Stimulated activated CD8-positive, alpha-beta memory T cell treated with anti-CD3 and anti-CD28 coated beads, Interleukin-12 subunit alpha, Interleukin-12 subunit beta, amount 100 ng/mL, for 1 hour (primary cell): ENCODE measurements at places on chromosomes 3 and 15.

DNA sequence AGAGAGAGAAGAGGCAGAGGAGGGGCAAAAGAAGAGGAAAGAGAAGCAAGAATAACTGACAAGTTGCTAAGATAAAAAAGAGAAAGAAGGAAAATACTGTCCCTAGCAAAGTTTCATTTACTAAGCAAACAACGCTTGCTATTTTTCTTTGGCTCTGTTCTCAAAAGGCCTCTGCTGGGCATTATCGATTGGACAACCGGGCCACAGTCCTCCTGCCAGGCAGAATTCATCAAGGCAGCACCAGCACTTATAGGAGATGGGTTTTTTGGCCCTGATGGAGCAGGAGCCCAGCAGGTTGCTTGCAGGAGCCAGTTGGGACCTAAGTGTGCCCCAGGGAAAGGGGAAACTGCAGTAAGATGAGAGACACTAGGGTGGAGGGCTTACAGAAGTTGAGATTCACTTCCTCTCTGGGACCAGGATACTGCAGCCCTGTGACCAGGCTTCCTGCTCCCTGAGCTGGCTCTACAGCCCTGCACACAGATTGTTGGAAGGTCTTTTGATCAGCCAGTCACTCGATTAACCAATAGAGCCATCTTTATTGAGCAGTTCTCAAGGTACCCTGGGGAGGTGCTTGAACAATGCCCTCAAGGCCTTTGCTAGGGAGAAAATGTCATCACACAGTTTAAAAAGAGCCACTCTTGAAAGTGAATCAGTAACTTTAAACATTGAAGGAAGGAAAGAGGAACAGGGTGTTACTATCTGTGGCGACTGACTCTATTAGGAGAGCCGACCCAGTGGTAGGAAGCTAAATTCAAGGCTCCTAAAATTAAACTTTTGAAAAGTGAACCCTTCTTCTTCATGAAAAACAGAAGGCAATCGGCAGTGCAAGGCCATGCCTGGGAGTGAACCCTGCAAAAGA lies 28.8 kb upstream of the GLCE start:
- DNase-seq: no peak

DNA sequence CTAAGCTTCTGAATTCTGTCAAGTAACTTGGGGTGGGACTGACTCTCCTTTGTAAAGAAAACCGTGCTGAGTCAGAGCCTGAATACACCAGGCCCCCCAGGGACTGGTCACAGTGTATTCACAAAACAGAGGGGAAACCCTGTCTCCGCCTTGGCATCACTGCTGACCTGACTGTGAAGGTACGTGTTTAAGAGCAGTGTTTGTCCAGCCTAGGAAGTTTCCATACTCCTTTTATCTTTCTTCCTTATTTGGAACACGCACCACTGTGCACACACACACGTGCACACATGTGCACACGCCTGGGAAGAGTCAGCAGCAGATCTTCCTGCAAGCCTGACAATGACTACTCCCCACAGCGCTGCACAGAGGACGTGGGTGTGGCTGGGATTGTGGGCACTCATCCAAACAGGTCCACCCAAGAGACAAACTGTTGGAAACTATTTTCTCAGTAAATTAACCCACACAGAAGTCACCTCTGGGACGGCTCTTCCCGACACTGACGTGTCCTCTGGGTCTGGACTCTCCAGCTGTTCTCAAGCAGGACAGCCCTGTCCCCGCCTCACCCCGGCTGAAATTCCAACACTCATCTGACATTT lies 87.7 kb downstream of the ATP10A start:
- DNase-seq: no peak

DNA sequence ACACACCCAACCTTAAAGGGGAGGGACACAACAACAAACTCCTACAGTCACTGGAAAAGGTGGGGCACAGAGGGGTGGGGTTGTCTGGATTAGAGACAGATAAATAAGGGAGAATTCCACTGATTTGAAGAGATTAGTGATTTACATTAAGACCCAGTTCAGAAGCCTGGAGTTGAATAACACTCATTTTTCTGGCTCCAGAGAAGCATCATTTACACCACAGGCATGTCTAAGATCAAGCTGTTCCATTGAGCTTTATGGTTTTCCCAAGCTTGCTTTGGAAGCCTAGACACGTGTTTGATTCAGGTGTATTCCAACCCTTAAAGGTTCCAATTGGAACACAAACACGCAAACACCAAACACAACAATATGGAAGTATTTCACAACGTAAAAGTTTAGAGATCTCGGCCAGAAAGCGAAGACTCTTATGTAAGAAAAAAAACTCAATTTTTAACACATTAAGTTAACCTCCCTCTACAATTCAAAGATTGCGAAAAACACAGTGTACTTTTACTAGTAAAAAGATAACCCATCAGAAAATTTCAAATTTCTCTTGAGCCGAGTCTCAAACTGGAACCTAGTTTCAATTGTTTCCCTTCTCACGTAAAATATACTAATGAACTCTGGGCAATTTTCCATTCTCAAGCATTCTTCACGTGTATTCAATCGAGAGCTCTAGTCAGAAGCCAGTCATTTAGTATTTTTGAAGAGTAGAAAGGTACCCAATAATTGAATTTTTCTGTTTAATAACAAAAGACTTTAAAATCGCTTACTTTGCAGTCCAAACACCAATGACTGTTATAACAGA lies 2.1 kb downstream of the TRA2B start:
- no peak for DNase-seq

- no peak for DNase-seq
Observed at GRCh38 chr15:32893421-32893820, 175.6 kb downstream of the GREM1 start.

DNA sequence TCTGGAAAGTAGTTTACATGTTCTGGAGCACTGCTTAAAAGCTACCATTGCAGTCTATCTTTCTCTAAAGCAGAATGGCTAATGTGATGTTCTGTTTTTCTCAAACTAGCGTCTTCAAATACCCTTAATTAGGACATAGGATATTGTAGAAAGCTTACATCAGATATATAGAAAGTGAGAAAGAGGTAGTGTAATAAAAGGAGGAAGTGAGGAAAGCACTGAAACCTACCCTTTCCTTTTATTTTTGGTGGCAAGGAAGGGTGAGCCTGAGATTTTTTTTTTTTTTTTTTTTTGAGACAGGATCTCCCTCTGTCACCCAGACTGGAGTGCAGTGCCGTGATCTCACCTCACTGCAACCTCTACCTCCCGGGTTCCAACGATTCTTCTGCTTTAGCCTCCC lies 9.4 kb downstream of the SENP2 start:
- no peak for DNase-seq

GRCh38 chr3:59813148-59813538 lies 763.3 kb upstream of the CFAP20DC start:
- no peak for DNase-seq

DNA sequence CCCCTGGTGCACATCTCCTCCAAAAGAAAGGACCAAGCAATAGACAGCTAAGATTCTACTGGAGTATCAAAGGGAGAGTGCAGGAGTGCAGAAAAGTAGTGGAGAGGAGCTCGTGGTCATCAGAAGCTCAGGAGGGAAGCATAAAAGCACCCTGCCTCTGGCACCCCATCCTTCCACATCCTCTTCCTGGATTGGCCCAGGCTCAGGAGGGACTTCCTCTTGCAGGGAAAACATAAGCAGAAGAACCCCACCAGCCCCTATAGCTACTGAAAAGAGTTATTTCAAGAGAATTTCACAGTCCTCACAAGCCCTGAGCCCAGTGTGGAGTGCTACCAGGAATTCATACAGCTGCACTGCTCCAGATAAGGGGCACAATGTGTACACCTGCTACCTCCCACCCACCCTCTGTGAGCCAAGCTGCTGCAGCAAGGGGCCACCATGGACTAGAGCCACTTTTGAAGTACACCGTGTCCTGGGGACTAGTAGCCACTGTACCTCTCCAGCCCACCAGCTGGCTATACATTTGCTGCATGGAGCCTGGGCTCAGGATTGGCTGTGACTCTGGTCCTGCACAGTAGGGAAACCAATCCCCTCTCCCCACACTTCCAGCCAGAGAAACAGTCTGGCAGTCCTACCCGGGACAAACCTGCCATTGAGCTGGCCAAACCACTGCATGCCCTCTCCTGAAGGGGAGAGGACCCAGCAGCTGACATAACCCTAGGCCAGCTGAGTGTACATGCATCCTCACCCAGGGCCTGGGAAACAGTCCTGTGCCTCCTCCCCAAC lies 43.0 kb downstream of the CD200R1 start:
- DNase-seq: no peak

DNA sequence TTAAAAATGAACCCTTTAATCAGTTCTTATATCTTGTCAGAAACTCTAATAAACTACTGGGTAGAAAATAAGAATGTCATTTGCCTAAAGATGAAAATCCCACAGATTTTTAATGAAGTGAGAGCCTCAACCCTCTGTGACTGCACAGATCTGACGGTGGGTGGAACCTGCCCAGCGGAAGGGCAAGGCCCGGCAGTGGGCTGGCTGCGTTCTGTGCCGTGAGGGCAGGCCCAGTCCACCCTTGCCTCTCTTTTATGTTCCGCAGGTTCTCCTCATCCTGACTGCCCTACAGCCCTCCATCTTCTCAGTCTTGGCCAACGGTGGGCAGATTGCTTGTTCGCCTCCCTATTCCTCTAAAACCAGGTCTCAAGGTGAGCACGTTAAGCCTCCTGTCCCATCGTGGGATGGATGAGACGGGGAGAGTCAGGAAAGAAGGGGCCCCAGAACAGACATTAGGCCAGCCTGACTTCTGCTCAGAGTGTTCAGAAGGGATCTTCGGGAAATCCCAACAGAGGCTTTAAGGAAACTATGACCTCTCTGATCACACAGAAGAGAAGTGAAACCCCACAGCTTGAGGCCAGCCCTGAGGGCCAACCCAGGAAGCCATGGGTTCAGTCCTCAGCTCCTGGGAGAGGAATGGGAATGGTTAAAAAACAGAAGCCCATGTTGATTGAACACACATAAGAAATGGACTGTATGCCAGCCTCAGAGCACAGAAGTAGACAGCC lies 16.0 kb downstream of the SLC51A start:
- no peak for DNase-seq

- DNase-seq: no peak
Observed at GRCh38 chr3:186322761-186323160, 39.3 kb downstream of the DGKG start.

DNA sequence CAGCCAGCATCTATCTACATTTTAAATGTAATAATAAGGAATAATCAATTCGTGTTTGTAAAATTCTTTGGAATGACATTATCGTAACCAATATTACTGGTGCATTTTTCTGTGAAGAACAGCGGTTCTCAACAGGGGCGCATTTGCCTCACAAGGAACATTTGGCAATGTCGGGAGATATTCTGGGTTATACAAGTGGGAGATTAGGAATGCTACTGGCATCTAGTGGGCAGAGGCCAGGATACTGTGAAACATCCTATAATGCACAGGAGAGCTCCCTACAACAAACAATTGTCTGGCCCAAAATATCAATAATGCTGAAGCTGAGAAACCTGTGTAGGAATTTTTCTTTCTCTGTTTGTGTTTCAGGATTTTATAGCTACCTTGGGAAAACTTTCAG lies 25.0 kb downstream of the ACP3 start:
- DNase-seq: no peak

- DNase-seq: no peak
Observed at GRCh38 chr3:22704166-22704565, 499.0 kb upstream of the UBE2E2 start.

DNA sequence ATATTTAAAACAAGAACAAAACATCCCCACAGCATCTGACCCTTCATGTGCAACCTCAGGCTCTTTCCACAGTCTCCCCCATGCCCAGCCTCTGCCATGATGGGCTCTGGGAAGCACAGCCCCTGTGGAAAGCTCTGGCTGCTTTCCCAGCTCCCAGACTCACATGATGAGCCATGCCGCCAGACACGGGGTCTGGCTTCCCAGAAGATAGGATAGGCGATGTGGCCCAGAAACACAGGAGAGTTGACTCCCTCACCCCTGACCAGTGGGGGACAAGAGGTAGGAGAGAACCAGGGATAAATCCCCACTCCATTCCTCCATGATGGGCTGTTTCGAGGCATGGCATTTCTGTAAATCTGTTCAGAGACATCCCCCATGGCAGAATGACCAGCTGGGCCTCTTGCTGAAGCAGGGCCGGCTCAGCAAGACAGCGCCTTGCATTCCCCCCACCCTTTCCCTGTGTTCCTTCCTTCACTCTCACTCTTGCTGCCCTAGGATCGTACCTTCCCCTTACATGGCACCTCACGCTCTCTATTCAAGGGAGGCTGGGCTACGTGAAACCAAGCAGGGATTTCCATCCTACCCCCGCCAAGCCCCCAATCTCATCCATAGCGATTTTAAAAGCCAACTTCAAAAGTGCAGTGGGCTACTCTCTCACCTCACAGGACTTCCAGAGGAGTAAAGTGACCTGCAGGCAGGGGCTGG lies 192.4 kb downstream of the ABHD5 start:
- DNase-seq: no peak

DNA sequence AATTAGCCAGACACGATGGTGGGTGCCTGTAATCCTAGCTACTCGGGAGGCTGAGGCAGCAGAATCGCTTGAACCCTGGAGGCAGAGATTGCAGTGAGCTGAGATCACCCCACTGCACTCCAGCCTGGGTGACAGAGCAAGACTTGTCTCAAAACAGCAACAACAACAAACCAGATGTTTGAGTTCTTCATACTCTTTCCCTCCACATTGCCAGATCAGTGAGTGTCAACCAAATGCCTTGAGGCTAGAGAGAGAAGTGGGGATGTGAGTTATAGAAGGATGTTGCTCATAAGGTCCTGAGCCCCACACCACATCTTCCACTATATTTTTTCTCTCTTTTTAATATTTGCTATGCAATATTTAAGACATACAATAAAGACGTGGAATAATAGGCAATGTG lies 19.8 kb downstream of the MAPKBP1 start:
- no peak for DNase-seq

- DNase-seq: no peak
Observed at GRCh38 chr3:76474632-76475031, 565.3 kb upstream of the ROBO2 start.

GRCh38 chr15:64975390-64975789 lies 14.3 kb downstream of the SPG21 start:
- no peak for DNase-seq

- no peak for DNase-seq
Observed at GRCh38 chr3:155131104-155131503, 51.0 kb downstream of the MME start.

DNA sequence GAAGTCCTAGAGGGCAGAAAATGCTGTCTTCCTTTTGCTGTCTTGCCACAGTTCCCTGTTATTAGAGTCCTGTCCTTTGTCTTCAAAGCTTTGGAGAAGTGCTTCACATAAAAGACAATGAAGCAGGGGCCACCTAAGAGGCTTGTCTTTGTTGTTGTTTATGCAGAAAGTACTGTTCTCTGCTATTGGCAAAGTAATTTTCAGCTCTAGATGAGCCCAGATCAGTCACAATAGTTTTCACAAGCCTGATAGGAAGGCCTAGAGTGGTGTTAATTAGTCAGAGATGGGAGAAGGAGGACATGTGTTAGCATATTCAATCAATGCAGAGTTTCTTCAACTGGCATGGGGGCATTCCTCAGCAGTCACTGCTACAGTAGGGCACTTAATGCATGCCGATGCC lies 300.0 kb downstream of the PTPRG start:
- DNase-seq: no peak

- DNase-seq: no peak
Observed at GRCh38 chr15:83290236-83290635, 5.8 kb upstream of the BNC1 start.

- DNase-seq: no peak
Observed at GRCh38 chr3:36695769-36696137, 68.6 kb downstream of the DCLK3 start.
